ENCODE measurements at places on chromosomes 2 and 18. TPM values are rescaled to one million over a fixed set of nuclear protein-coding genes. Genes with fewer than 3 reads are reported as not detected.
A peak's percentile ranks its signal among the peaks of the same experiment; 100 is the strongest.

Gene UCN
- total RNA-seq, result 9.5 TPM

GRCh38 chr18:48728204-48728833 is 189.5 kb downstream of the CTIF start:
- DNase-seq, result peak; percentile 84

Gene SERPINB4
- total RNA-seq, result not detected

DNA sequence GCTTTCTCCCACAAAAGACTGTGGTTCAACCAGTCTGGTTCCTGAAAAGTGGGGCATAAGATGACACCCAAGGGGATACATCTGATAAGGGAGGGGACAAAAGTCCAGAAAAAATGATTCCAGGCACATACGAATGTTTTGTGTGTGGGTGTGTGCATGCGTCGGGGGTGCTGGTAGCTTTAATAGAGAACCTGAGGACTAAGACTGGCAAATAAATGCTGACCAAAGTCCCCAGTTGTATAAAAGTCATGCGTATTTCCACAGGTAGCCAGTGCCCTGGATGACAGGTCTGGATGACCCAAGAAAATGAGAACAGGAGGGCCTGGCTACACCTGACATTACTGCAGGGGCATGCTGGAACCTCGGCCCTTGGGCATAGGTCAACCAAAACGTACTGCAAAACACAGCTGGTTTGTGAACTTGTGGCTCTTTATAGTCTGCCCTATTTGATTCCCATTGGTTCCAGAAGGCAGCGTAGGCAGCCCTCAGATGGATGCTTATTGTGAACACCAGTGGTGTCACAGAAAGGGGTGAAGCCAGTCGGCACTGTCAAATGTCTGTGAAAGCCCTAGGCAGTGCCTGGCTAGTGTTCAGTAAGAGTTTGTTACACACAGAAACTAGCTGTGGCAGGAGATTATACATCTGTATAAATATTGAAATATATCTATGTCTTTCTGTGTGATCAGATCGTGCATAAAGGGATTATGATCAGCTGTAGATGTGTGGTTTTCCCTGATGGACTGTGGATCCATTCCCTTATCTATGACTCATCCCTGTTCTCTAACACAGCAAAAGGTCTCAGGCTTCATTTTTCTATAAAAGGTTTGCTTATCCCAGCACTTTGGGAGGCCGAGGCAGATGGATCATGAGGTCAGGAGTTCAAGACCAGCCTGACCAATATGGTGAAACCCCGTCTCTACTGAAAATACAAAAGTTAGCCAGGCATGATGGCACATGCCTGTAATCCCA is 58.3 kb downstream of the INSIG2 start:
- DNase-seq, result no peak

- no peak for DNase-seq
Observed at GRCh38 chr2:38066421-38067115, 9.4 kb downstream of the CYP1B1 start.

GRCh38 chr18:9716780-9717563 is 8.9 kb downstream of the RAB31 start:
- no peak for DNase-seq

GRCh38 chr18:37033419-37033818 is 204.5 kb downstream of the KIAA1328 start:
- no peak for DNase-seq

Gene VWA3B
- total RNA-seq, result not detected

DNA sequence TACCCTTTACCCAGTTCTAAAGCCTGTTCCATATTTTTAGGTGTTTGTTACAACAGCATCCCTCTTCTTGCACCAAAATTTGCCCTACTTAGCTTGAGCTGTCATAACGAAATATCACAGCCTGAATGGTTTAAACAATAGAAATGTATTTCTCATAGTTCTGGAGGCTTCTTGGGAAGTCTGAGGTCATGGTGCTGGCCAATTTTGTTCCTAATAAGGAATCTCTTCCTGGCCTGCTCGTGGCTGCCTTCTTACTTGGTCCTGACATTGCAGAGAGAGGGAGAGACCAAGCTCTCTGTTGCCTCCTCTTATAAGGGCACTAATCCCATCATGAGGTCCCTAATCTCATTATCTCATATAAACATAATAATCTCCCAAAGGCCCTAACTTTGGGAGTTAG is 267.8 kb downstream of the PID1 start:
- no peak for DNase-seq

DNA sequence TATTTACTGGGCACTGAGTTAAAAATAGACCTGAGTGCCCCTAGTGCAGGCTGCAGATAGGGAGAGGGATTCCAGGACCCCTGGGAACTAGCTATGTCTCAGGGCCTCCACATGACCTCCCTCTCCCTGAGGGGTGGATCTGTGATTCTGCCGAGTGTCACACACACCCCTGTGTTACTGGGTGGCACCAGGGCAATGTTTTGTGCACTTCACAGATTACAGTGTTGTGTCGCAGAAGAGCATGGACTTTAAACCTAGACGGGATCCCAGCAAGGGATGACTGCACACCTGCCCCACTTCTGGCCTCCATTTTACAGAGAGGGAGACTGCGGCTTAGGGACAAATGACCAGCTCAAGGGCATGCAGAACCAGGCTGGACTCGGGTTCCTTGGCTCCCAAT is 65.6 kb downstream of the ZFP36L2 start:
- no peak for DNase-seq

Gene CDCA7
- 6.2 TPM for total RNA-seq

DNA sequence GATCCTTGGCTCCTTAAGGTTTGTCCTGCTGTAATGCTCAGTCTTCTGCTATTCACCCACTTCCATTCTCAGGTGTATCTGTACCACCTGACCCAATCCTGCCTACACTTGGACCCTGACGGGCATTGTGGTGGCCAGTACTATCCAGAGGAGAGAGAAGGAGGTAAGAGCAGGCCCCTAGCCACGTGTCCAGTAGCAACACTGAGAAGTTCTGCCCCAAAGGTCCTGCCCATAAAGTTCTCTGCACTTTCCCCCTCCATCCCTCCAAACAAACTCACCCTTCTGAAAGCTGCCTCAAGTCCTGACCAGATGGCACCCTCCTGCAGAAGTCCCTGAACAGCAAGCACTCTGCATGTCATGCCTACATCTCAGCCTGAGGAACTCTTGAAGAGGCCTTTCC is 18.3 kb downstream of the TTC32 start:
- DNase-seq, result no peak

Gene MYO1B
- total RNA-seq, result 204 TPM

GRCh38 chr18:28767727-28768211 is 590.8 kb upstream of the CDH2 start:
- peak; percentile 44 for DNase-seq

GRCh38 chr2:234830853-234831252 is 121.0 kb upstream of the SH3BP4 start:
- DNase-seq, result no peak

DNA sequence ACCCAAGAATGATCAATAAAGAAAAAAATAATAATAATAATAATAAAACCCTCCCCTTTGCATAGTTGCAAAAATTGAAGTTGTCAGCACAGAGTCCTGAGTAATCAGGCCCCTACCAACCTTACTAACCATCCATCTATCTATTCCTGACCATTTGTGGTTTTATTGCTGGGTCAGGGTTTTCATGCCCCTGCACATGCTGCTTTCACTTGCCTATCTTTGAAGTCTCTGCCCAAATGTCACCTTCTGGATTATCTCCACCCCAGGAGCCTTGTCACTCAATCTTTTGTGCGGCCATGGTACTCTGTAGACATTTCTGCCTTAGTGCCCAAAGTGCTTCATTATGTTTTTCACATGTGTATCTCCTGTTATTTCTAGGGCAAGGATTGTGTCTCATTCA is 35.1 kb downstream of the SLC30A6 start:
- DNase-seq, result no peak

GRCh38 chr18:45802814-45803492 is 22.5 kb upstream of the SIGLEC15 start:
- DNase-seq, result peak; percentile 95

Gene INSIG2
- total RNA-seq, result 15.0 TPM

GRCh38 chr18:79797518-79798345 is at the start of gene KCNG2:
Gene KCNG2, plus strand, starts transcription at chr18:79797938. Its CDS starts 65,730 bp downstream, at chr18:79863668.
- DNase-seq, result no peak

- peak; percentile 83 for DNase-seq
Observed at GRCh38 chr18:31275722-31276463, 42.1 kb upstream of the DSG1 start.

DNA sequence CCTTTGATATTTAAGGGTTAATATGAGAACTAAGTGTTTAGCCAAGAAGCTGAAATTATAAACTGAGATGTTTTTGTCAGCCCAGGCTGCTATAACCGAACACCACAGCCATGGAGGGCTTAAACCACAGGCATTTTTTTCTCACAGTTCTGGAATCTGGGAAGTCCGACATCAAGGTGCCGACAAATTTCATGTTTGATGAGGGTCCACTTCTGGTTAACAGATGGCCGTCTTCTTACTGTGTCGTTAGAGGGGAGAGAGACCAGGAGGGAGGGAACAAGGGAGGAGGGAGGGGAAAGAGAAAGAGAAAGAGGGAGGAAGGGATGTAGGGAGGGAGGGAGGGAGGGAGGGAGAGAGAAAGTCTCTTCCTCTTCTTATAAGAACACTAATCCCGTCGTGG is 6.5 kb upstream of the CNDP2 start:
- DNase-seq, result no peak

GRCh38 chr2:146119586-146119985 is 1599.7 kb upstream of the ZEB2 start:
- no peak for DNase-seq

DNA sequence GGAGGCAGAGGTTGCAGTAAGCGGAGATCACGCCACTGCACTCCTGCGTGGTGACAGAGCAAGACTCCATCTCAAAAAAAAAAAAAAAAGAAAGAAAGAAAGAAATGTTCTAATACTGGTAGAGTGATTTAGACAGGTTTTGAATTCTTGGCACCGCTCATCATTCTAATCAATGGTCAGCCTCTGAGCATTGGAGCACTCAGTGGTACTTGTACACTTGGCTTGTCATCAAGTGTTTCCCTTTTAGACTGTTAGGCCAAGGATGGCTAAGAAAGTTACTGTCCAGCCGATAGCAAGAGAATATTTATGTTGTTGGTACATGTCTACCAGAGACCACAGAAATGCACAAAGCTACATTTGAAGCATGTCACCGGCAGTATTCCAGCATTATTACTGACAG is 444.1 kb upstream of the RAB12 start:
- no peak for DNase-seq

DNA sequence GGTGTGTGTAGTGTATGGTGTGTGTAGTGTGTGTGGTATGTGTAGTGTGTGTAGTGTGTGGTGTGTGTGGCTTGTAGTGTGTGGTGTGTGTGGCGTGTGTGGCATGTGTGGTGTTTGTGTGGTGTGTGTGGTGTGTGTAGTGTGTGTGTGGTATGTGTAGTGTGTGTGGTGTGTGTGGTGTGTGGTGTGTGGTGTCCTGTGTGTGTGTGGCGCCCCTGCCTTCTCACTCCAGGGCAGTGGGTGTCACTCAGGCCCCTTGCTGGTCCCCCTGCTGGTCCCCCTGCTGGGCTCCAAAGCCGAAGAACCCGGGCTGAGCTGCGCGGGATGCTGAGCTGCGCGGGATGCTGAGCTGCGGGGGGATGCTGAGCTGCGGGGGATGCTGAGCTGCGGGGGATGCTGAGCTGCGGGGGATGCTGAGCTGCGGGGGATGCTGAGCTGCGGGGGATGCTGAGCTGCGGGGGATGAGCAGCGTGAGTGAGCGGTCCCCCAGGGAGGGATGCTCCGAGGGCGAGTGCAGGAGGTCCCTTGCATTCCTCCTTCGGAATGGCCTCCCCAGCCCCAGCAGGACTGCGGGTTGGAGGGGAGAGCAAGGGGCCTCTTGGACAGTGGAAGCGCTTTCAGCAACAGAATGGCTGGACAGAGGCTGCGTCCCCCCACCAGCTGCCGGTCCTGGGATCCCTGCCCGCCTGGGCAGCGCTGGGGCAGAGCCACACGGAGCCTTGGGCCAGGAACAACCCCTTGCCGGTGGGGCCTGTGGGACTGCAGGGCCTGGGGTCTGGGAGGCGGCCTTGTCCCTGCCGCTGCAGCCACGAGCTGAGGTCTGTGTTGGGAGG is 3.4 kb upstream of the RTP5 start:
- DNase-seq, result no peak

DNA sequence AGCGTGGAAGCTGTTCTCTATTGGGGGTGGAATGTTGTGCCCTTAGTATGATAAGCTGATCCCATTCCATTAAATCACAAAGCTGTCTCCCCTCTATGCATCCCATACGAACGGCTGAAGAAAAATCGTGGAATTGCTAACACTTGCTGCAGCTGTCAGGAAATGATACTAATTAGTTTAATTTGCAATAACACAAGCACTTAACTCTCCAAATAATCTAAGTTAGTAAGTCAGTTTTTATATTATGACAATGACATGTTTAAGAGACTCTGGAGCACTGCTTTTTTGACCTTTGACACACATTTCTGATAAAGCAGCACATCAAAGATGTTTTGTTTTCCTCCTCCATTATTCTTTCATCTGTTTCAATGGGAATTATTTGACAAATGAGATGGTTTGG is 123.7 kb upstream of the SATB2 start:
- DNase-seq, result no peak

GRCh38 chr2:27209621-27210401 is 2.0 kb upstream of the ATRAID start:
- DNase-seq, result peak; percentile 8

GRCh38 chr2:143121079-143121478 is 8.1 kb upstream of the ARHGAP15 start:
- DNase-seq, result no peak

- DNase-seq, result no peak
Observed at GRCh38 chr2:33602201-33602830, 3.2 kb upstream of the FAM98A start.

Gene RAB27B
- 73.5 TPM for total RNA-seq

- peak; percentile 54 for DNase-seq
Observed at GRCh38 chr18:62781262-62781661, 65.9 kb downstream of the PHLPP1 start.

DNA sequence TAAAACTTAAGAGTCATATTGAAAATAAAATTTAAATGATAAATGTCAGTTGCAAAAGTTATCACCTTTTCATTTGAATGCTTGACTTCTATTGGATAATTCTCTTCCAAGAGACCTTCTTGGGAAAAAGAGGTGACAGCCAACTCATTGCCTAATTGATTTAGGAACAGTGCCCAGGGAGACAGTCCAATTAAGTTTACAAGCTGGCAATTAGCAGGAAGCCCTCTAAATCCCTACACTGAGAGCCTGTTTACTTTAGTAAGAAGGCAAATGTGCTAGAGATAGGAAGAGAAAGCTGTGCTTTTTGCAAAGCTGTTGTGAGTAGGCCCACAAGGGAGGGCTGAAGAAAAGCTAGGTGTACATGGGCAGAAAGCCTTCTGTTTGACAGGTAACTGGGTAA is 189.1 kb downstream of the WDPCP start:
- no peak for DNase-seq

Gene DSG4
- total RNA-seq, result not detected

Gene SLC14A1
- not detected for total RNA-seq

Gene MRO
- not detected for total RNA-seq

- DNase-seq, result no peak
Observed at GRCh38 chr2:171253900-171254650, 93.4 kb upstream of the TLK1 start.

GRCh38 chr2:176774766-176775451 is 437.7 kb upstream of the HNRNPA3 start:
- DNase-seq, result peak; percentile 40

Data from MCF 10A (cell line).